ENCODE measurements at places on chromosomes 2 and 18.

DNA sequence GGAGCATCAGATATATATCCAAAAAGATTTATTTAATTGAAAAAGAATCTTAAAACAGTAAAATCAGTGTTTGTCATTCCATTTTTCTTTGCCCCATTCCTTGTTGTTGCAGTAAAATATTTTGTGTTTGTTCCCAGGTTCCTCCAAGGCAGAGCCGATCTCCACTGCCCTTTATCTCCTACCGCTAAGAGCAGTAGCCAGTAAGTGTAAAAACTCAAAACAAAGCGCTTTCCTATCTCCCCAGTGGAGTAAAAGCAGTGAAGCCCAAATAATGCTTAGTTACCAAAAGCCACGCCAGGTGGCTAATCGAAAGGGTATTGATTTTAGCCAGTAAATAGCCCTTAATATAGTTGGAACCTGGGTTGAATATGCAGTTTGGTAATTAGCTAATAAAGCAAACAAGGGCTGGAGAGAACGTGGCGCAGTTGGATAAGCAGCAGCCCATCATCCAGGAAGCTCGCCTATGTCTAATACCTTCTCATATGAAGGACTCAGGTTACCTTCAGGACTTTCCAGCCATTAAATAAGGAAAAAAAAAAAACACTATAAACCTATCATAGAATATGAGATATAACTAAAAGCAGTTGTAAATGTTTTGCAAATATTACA lies 12.4 kb upstream of the GPD2 start:
- no peak for DNase-seq

GRCh38 chr2:195659114-195659513 lies 2.1 kb downstream of the SLC39A10 start:
- peak; percentile 42 for DNase-seq

- DNase-seq, result no peak
Measured at GRCh38 chr2:98177986-98178385, 91.0 kb downstream of the VWA3B start.

- DNase-seq, result no peak
Measured at GRCh38 chr2:131658769-131659131, 131.1 kb downstream of the CCDC74A start.

- DNase-seq, result no peak
Measured at GRCh38 chr2:181190711-181191110, 210.3 kb downstream of the UBE2E3 start.

DNA sequence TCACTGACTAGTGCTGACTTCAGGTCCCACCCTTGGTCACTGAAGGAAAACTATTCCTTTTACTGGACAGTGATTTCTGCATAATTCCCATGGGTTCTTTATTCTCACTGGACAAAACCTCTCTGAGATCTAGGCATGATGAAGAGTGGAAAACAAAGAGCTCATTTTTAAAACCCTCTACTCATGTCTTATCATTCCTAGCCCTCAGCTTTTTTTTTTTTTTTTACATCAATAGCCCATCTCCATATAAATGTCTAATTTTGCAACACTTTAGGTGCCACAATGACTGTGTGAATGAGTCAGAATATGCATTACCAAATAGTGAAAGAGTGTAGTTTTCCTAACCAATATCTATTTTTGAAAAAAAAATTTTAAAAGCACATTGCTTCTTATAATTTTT lies 74.8 kb downstream of the TCF4 start:
- peak; percentile 79 for DNase-seq

DNA sequence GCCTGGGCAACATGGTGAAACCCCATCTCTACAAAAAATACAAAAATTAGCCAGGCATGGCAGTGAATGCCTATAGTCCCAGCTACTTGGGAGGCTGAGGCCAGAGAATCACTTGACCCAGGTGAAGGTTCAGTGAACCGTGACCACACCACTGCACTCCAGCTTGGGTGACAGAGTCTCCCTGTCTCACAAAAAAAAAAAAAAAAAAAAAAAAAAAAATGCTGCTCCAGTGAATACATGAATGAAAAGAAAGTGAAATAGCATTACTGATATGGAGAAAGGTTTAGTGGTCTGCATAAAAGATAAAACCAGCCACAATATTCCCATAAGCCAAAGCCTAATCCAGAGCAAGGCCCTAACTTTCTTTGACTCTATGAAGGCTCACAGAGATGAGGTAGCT lies 44.5 kb downstream of the METTL8 start:
- no peak for DNase-seq

DNA sequence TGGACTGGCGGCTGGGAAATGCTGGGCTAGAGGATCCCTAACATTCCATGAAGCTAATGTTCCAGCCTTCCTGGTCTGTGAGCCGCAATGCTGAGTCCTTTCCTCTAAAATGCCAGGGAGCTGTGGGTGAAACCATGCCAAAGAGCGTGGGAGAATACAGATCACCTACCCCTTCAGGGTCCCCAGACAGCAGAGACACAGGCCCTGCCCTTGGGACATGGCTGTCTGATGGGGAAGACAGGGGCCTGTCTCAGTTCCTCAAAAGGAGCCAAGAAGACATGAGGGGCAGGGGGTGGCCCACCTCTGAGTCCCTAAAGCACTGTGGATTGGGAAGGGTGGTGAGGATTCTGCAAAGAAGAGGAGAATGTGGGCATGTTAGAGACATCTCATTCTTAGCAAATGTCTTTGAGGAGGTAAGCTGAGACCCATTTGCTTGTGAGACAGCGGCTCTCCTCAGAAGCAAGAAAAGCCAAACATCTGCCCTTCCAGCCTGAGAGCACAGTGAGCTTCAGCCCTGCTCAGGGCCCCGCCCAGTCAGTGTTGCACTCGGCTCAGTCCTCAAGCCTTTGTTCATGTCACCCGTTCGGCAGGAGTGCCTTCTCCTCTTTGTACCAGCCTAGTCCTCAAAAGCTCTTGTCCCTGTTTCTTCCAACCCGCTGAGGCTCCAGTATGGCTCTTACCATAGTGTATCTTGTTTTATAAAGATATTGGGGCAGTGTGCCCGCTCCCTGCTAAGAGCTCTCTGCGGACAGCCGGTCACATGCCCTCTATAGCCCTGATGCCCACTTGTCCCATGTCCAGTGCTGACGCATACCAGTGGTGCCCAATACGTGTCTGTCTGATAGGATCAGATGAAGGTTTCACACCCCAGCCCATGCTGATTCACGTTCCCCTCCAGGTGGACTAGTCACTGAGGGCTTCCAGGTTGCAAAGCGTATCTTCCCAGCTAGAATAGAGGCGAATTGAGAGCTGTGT lies 286.2 kb downstream of the CYP26B1 start:
- DNase-seq, result no peak

DNA sequence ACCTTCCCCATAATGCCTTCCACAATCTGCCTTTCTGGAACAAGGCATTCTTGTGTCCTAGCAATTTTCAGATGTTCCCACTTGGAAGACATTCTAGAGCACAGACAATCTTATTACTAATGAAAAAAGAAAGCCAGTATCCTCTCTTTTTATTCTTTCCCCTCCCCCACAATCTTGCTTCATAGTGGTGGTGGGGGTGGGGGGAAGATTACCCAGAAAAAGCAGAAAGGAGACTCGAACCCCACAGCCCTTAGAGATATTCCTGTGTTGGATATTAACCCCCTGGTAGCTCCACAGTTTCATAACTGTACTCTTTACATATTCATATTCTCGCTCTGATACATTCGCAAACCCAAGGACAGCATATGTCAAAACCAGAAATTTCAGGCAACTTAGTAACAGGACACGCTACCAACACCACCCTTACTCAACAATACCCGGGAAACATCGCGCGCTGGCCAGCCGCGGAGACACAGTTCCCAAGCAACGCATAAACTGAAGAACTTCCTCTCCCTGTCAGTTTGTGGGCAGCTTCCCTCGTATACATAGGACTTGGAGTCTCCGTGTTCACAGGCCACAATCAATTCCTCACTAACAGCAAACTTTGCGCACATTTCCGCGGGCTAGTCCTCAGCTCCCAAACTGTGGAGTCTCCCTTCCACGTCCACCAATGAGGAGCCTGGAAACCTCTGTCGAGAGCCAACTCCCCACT lies 793 bp downstream of the NR4A2 start:
- peak; percentile 69 for DNase-seq

GRCh38 chr18:12397254-12397653 lies 10.5 kb upstream of the PRELID3A start:
- DNase-seq, result no peak

- no peak for DNase-seq
Measured at GRCh38 chr18:67241299-67241698, 275.2 kb downstream of the DSEL start.

GRCh38 chr18:23918395-23919032 lies 96.0 kb upstream of the TTC39C start:
- DNase-seq, result peak; percentile 69

Measured in pons (tissue), 1 donor.